Sigmoid colon (tissue), 7 donors: ENCODE measurements at places on chromosomes 3 and 15. TPM values are rescaled to one million over a fixed set of nuclear protein-coding genes. Genes with fewer than 3 reads are reported as not detected.

- no peak for DNase-seq
Measured at GRCh38 chr15:71532994-71533393, 277.4 kb upstream of the NR2E3 start.

The HESX1 gene
- not detected for total RNA-seq

DNA sequence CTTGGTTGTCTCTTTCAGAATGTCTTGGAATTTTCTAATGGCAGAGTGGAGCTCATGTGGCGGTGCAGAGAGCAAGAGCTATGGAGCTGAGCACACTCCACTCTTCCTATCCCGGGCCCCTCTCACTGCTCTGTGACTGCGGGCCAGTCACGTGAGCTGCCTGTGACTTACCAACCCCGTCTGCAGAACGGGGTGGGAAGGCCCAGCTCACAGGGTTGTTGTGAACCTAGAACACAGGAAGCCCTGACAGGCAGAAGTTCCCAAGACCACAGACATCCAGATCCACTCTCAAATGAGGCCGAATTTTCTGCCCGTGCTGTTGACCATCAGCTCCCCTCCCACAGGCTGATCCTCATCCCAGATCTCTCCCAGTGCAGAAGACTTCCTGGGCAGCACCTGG is 35.5 kb upstream of the PLXNA1 start:
- DNase-seq = no peak

The GALNT15 gene
- total RNA-seq = 92.0 TPM

The LINGO1 gene
- 3.9 TPM for total RNA-seq
